ENCODE measurements at places on chromosomes 5 and 9.
A peak's percentile ranks its signal among the peaks of the same experiment; 100 is the strongest.

DNA sequence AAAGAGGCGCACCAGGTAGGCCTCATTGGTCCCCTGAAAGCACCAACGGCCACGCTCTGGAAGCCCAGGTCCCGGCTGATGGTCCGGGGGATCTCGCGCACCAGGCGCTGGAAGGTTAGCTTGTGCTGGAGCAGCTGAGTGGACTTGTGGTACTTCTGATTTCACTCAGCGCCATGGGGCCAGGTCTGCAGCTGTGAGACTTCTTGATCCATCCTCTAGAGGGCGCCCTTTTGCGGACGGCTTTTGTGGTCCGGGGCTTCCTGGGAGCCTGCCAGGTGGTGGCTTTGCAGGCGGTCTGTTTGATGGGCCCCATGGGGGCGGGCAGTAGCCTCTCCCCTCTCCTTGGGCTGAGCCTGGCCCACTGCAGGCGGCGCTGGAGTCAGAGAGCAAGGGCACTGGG lies 10.4 kb downstream of the TAF11L12 start:
- DNase-seq, result no peak

DNA sequence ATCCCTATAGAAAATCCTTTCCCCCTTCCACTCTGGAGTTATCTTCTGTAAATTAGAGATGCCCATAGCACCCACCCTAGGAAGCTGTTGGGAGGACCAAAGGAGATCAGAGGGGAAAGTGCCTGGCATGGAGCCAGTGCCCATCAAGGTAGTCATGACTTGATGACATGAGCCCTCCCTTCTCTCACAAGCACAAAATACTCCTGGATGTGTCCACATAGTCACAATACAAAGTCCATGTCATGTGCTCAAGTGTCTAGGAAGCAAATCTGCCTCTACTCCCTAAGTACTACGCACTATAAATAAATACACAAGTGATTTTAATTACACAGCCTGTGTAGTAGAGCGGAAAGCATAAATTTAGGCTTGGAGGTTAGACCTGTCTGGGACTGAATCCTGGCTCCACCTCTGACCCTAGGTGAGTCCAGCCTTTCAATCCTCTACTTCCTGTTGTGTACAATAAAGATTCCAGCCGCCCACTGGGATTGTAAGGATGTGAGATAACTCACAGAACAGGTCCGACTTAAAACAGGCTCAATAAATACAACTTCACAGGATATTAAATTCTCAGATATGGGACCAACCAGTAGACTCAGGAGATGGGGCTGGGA lies 30.6 kb downstream of the TTC39B start:
- DNase-seq, result no peak

- DNase-seq, result no peak
These were observed 2.3 kb upstream of the SLC12A2 start for GRCh38 chr5:128081111-128081851.

DNA sequence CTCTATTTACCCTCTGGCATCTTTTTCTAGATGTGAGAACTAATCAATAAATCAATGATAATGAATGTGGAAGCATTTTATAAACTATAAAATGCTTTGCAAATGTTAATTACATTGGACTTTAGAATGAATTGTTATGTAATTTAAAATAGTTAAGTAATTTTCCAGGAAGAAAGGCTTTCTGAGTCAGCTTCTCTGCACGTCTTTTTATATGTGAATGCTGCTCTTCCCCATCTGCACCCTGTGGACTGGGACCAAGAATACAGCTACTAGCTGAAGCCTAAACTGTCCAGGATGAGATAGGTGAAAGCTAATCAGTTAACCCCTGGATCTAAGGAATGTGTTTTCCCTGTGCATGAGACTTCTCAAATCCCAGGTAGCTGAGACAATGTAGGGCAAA lies 292.9 kb downstream of the NR3C1 start:
- DNase-seq, result no peak

- no peak for DNase-seq
These were observed 144.8 kb downstream of the BRINP1 start for GRCh38 chr9:119224431-119224830.

DNA sequence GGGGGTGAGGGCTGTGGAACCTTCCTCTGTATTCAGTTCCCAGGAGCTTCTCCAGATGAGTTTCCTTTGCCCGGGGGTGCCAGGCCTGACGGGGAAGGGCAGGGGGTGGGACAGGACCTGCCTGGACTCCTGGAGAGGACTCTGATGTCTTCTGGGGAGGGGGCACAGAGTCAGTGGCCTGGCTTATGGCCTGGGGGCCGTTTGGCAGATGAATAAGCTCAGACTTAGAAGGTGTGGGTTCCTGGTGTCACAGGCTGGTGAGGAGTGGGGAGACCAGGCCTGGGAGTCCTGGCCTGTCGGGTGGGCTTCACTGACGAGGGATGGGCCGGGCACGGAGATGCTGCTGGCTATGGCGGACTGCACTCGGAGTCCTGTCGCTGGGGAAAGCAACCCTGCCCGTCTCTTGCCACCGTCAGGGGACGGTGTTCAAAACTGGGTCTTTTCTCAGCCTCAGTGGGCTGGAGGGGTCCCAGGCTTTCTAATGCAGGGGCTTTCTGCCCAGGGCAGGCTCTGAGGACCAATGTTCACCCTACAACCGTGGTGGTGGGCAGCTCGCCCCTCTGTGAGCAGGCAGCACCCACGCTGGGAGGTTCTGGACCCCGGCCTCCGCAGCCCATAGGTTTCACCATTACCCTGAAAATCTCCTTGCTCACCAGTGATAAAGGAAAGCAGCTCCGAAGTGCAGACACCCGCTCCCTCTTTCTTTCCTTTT lies 16.2 kb downstream of the COL5A1 start:
- DNase-seq, result no peak

GRCh38 chr9:114366334-114367128 lies 21.3 kb downstream of the AKNA start:
- DNase-seq, result peak; percentile 50

DNA sequence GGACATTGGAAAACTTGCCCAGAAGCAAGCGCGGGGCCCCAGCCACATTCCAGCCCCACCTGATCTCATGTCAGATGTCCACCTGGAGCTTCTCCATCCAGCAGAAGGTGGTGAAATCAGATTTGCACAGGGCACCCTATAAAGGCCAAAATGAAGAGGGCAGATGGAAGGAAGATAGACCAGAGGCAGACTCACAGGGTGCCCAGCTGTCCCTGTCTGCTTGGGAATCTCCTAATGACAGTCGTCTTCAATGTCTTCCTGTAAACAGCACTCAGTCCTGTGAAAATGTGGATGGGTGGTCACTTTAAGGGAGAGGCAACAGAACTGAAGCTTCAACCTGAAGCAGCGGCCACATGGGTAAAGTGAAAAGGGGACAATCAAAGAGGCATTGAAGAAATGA lies 607.5 kb downstream of the IRX1 start:
- DNase-seq, result no peak

GRCh38 chr5:395156-395920 lies 47.6 kb upstream of the EXOC3 start:
- DNase-seq, result no peak

DNA sequence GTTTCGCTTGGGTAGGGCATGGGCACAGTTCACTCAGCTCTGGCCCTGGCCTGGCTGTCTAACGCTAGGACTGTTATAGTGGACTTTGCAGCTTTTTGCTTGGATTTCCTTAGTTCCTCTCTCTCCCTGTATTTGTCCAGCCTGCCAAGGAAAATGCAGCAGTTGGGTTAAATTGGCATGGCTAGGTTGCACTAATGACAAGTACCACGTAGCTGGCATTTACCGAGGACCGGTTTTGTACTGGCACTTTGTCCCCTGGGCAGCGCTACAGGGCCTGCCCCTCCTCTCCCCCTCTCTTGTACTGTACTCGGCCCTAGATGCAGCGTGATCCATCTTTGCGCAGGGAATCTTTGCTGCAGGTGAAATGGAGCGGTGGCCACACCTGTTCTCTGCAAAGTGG lies 2.4 kb downstream of the WDR5 start:
- DNase-seq, result no peak

GRCh38 chr9:121292801-121293241 lies 24.9 kb downstream of the GSN start:
- no peak for DNase-seq

DNA sequence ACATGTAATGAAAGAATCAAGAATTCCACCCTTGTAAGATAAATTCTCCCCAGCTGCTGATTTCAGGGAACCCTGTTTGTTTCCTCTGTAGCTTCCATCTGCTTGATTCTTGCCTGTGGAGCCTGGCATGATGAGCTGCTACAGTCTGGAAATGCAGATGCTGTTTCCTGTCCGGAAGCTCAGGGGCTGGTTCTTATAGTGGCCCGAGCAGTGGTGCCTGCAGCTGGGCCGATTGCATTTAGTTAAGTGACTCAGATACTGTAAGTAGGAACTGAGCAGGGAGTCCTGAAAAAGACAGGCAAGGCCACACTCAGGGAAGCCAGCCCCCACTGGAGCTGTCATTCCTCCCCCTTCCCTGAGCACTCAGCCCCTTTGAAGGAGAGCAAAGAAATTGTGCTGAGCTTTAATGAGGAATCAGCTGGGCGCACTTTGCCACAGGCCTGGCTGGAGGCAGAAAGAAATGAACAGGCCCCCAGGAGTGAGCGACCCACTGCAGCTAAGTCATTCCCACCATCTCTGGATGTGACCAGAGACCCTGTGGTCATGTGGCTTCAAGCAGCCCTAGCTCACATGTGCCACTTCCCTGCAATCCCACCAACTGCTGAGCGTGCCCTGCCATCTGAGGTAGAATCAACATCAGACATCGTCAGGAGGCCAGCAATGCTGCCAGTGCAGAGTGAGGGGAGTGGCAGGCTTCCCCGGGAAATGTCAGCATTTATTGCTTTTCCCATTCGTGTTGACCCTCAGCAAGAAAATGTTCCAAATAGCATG lies 206.0 kb upstream of the WWC1 start:
- DNase-seq, result no peak

DNA sequence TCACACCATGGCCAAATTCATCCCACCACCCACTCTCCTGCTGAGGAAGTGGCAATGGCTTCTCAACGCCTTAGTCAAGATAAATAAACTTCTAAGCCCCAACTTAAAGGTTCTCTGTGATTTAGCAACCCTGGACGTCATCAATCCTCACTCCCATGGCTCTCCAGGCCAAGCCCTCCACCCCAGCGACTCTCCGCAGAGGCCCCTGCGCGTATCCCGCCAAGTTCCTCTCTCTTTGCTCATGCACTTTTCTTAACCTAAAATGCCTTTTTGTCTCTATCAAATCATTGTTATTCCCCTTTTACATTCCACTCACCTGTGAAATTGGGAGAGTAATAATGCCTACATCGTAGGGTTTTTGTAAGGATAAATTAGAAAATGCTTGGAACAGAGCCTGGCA lies 88.6 kb downstream of the NRG2 start:
- DNase-seq, result no peak

- DNase-seq, result no peak
These were observed 17.5 kb upstream of the CXCL14 start for GRCh38 chr5:135596157-135596763.

DNA sequence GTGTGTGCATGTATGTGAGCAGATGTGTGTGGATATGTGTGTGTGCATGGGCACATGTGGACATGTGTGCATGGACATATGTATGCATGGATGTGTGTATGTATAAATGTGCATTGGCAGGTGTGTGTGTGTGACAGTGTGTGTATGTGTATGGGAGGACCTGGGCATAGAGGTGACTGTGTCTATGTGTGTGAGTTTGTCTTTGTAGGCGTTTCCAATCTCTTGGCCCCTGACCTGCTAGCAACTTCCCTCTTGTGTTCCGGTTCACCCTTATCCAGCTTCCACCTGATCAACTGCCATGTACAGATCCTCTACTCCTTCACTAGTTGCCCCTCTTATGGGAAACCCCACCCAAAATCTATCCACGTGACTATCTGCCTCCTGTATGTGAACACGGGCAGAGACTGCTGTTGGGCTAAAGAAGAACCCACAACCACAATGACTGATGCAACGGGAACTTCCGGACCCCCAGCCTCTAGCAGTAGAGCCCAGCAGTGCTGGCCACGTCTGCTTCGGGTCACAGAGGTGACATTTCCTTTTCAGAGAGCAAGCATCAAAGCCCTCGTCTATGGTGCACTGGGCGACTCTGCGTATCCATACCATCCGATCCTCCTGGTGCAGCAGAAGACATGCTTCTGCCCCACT lies 24.9 kb upstream of the GADD45G start:
- peak; percentile 14 for DNase-seq

GRCh38 chr5:149450199-149450598 lies 71.1 kb upstream of the IL17B start:
- DNase-seq, result no peak

- no peak for DNase-seq
These were observed 5.1 kb downstream of the TTC23L start for GRCh38 chr5:34844106-34844505.

DNA sequence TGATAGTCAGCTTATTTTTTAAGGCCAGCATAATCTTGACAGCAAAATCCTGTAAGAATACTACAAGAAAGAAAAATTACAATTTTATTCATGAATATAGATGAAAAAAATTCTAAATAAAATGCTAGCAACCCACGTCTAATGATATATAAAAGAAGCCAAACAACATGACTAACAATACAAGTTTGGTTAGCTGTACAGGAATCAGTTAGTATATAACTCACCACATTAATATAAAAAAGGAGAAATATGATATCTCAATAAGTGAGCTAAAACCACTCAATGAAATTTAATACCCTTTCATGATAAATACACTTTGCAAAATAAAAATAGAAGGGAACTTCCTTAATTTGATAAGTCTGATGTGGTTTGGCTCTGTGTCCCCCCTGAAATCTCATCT lies 139.7 kb upstream of the MAN2A1 start:
- DNase-seq, result no peak

DNA sequence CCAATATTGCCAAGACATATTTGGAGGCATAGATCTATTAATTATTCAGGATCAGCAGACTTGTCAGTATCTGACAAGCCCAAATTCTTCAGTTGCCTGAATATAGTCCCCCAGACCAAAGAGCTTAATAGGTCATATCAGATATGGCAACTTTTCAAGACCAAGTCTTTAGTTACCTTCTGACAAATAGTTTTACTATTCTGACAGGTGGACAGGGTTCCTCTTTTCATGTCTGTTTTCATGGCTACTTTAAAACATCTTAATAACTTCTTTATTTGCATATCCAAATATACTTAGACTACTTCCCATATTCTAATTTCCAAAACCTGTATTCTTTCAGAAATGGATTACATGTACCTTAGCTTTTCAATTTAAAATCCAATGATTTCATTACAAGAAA lies 65.4 kb downstream of the AUH start:
- no peak for DNase-seq

GRCh38 chr5:33310451-33310850 lies 130.3 kb upstream of the TARS1 start:
- no peak for DNase-seq

GRCh38 chr9:79061752-79062616 lies 509.8 kb upstream of the TLE4 start:
- no peak for DNase-seq
